ENCODE measurements at places on chromosomes 13 and 19.
A peak's percentile ranks its signal among the peaks of the same experiment; 100 is the strongest.

DNA sequence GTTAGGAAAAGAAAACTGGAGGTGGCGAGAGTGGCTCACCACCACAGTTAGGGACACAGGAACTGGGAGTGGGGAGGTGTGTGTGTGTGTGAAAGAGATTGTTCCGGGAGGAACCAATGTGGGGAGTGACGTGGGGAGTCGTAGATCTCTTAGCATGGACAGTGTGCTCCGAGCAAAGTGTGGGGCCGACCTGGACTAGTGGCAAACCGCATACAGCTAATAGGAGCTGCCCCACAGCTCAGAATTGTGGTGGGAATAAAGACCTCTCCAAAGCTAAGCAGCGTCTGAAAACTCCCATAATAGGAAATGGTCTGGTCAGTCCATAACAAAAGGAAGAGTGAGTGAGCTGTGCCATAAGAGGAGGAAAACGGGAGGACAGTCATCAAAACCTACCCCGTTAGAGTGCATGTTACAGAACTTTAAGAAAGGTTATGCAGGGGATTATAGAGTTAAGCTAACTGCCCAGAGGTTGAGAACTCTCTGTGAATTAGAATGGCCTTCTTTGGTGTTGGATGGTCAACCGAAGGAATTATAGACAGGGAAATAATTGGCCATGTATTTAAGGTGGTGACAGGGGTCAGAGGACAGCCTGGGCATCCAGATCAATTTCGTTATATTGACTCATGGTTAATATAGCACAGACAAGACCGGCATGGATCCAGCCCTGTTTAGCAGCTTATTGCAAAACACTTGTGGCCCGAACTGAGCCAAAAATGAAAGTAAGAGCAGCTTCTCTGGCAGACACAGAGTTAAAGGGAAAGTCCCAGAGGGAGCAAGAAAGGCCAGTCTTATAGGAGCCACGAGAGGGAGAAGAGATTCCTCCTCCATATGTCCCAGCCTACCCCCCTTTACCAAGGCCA, 8.9 kb upstream of the SLC15A1 start:
- peak; percentile 29 for DNase-seq

GRCh38 chr13:109281903-109282635, 504.3 kb downstream of the IRS2 start:
- DNase-seq, result no peak

- DNase-seq, result no peak
These were observed 330.6 kb downstream of the ATP8A2 start for GRCh38 chr13:25702386-25702785.

DNA sequence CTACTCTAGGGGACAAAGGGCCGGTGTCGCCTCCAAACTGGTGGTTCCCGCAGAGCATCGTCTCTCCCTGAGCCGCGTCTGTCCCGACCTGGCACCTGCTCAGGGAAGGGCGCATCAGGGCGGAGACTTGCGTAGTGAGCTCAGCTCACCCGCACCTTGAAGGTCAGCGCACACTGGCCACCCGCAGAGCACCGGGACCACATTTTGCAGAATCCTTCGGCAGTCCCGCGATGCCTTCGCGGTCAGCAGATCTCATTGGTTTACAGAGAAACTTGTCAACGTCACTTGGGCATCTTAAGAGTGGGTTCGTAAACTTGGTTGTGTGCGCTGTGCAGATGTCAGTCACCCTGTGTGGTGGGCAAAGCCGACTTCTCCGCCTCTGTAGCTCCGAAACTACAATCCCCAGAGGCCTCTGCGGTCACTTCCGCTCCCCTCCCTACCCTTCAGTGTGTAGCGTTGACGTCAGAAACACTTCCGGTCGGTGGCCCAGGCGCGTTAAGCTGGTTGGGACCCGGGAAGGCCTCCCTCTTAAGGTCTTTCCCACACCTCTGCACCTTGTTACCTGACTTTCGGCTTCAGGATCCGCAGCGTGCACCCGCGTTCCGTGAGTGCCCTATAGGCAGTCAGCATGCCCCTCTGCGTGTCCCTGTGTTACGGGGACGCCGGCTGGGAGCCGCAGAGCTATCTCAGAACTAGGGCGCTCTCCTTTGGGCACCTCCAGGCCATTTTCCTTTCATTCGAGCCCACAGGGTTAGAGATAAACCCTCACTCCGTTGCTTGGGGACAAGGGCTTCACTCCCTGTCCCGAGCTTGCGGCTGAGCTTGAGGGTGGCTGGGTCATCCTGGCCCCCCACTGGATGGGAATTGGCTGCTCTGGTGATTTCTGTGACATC, 36.5 kb upstream of the ZNF527 start:
- peak; percentile 16 for DNase-seq

- no peak for DNase-seq
These were observed 750.6 kb downstream of the DIAPH3 start for GRCh38 chr13:59413126-59413525.

DNA sequence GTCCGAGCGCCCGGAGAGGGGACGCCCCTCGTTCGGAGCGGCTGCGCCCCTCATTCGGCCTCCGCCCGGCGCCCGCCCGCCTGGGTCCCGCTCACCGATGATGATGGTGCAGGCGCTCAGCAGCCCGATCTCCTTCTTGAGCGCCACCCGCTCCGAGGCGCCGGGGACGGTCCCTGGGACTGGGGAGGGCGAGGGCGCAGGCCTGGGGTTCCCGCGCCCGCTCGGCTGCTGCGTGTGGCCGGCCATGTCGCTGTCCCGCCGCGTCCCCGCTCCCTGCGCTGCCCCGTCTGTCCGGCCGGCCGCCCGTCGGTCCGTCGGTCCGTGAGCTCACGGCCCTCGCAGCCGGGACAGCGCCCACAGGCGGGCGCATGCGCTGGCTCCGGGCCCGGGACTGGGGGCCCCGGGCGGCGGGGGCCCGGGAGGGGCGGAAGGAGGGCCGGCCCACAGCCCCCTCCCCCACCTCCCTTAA, at the start of gene SLC7A10:
Gene SLC7A10 (minus strand): TSS at position 393 of the 469 bp plus-strand sequence. CDS start 147 bp downstream, at position 246.
- DNase-seq, result no peak

GRCh38 chr19:5637971-5638370, 15.1 kb downstream of the SAFB start:
- no peak for DNase-seq
